ENCODE measurements at places on chromosomes 5 and 9.

DNA sequence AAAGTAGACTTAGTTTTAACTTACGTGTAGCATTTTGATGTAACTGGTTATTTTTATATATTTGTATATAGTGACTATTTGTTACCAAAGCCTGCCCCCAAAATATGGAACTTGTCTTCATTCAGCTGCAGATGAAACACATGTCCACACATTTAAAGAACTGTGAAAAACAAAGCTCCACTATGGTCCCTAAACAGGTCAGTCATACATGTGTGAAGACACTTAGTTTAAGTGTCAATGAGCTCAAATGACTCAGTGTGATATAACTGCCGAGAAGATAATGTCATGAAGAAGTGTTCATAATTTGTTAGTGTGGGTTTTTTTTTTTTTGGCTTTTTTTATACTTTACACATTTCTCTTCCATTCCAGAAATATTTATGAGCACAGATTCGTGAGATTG, 28.2 kb downstream of the HAVCR1 start:
- no peak for DNase-seq

- DNase-seq: no peak
Observed at GRCh38 chr9:126935630-126936029, 21.0 kb downstream of the RALGPS1 start.

- no peak for DNase-seq
Observed at GRCh38 chr5:115946655-115947054, 15.6 kb upstream of the LVRN start.

GRCh38 chr5:149464796-149465489, 85.9 kb upstream of the IL17B start:
- DNase-seq: no peak

DNA sequence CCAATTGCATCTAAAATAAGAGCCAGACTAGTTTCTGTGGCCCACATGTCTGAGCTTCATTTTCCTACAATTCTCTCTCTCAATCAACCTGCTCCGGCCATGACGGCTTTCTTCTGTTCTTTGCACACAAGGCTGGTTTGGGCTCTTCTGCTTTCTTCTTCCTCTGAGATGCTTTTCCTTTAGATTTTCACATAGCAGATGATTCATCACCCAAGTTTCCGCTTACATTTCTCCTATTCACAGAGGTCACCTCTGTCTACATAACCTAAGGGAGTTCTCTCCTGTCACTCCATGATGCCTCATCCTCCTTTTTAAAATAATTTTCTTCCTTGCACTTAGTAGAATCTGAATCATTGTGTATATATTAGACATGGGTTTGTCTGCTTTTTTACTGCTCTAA, 334.6 kb upstream of the TUSC1 start:
- DNase-seq: no peak

- peak; percentile 10 for DNase-seq
Observed at GRCh38 chr5:157271740-157272271, 5.9 kb downstream of the CYFIP2 start.

DNA sequence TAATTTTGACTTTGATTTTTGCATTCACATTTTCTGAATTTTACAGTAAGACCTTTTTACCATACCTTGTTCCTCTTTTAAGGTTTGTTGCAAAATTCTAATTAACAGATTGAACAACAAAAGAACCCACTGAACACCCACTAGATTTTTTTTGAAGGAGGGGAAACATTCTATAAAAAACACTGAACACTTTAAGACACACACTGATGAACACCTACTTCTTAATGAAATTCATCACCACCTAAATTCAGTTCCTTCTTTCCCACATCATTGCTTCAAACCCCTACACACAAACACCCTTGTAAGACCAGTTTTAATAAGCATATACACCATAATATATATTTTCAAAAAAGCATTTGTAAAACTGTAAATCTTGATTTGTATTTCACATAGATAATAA, 559.0 kb upstream of the MEF2C start:
- no peak for DNase-seq

- DNase-seq: no peak
Observed at GRCh38 chr5:93845376-93845775, 104.0 kb upstream of the POU5F2 start.

GRCh38 chr5:58156973-58157701, 302.7 kb downstream of the PLK2 start:
- peak; percentile 66 for DNase-seq

DNA sequence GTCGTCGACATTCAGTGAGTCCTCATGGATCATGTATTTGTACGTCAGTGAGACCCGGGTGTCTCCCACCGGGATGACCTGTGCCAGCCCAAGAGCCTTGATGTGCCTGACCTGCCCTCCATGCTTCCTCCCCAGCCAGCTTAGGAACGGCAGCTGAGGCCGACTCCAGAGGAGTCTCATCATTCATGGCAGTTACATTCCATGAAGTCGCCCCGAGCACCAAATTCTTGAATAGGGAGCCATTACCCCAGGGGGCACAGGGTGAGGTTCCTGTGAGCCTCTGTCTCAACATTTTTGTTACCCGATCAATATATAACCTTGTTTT, 67.8 kb downstream of the ZNF354C start:
- DNase-seq: no peak

- no peak for DNase-seq
Observed at GRCh38 chr5:173412566-173412965, 84.4 kb upstream of the STC2 start.

DNA sequence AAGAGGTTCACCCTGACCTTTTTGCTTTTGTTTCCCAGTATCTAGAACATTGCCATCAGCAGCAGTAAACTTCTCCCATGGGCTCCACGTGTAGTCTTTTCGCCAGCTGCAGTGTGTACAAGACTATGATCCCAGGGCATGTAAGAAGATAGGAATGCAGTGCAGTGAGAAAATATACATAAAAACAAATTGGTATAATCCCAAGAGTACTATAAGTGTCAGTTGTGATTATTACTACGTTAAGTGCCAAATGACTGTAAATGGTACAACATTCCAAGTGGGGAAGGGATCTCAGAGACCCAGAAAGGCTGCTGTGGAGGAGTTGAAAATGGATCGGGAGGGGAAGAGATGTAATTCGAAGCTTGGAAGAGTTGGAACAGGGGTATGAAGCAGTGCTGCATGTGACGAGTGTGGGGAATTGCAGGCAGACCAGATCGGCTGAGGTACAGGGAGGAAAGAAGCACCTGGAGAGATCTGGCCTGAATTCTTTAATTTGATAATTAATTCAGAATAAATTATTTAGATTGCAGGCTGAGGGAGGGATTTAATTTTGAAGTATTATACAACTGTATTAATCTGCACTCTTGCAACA, 95.1 kb downstream of the FBXL7 start:
- no peak for DNase-seq

- DNase-seq: peak; percentile 20
Observed at GRCh38 chr9:137669261-137669672, 50.5 kb downstream of the EHMT1 start.

DNA sequence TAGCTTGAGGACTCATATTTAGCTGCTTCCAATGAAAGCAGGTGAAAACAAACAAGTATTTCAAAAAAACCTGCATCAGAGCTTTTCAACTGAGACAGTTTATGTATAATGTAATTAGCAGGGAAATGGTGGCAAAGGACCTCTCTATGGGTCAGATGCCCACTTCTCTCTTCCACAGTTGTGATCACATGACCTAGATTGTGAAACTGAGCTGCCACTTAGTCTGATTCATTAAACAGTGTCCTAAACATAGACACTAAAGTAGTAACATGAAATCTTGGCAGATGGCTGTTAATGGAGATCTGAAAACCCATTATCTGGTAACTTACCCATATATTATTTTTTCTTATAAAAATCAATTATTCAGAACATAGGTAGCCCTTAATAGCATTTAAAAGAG, 663.6 kb upstream of the RIOK2 start:
- peak; percentile 16 for DNase-seq

DNA sequence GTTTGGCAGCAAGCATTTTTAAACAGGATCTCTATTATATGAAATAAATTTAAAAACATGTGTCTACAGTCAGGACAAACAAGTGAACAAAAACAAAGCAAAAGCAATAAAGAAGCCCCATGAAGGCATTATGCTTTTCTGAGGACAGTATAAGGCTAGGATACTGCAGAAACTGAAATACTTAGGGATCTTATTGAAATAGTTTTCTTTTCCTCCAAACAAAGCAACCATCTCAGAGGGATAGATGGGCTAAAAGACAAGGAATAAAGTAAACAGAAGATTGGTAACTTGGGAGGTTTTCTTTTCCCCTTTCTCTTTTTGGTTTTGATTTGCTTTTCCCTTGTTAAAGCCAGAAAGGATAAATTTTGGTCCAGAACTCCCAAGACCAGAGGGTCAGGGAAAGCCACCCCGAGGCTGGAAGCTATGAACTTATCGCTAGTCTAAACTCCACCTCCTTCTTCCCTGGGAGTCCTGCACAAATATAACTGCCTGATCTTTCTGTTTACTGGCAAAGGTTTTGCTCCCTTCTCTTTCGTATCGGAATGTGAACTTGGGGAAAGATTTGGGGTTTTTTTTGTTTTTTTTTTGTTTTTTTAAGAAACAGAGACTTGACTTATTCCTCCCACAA, 164.0 kb downstream of the GHR start:
- DNase-seq: no peak

DNA sequence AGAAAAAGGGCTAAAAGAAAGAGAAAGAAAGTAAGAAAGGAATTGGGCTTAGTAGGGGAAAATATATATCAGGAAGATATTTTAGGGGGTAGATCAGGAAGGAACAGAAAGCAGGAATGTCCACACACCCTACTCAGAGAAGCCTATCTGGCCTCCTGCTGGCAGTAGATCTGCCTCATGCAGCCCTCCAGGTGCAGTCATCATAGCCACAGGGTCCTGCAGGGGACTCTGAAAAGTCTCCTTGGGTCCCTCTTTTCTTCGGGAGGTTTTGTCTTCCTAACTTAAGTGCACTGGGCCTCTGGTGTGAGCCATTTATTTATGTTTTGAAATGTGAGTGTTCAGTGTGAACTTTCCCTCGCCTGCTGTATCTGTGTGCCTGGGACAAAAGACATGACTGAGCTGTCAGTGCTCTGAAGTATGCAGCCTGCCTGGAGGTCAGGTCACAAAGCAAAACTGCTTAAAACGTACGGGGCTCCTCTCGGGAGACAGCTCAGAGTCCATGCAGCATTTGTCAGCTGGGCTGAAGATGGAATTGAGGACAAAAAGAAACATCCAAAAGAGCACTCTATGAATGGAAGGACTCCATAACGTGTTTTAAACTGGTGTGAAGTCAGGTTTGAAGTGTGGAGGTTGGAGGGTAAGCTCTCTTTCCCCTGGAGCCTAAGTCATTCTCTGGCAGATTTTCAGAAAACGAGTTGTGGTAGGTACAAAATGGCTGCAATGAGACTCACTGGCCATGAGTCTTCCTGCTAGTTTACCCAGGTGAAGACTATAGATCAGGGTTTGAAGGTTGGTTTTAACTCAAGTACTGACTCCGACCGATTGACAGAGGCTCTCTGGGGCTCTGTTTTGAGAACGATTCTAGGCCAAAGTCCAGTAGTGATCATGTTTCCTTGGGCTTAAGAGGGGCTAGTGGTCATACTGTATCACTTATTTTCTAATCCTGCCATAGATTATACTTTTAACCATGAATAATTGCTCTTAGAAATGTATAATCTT, 151.8 kb upstream of the GDNF start:
- no peak for DNase-seq

DNA sequence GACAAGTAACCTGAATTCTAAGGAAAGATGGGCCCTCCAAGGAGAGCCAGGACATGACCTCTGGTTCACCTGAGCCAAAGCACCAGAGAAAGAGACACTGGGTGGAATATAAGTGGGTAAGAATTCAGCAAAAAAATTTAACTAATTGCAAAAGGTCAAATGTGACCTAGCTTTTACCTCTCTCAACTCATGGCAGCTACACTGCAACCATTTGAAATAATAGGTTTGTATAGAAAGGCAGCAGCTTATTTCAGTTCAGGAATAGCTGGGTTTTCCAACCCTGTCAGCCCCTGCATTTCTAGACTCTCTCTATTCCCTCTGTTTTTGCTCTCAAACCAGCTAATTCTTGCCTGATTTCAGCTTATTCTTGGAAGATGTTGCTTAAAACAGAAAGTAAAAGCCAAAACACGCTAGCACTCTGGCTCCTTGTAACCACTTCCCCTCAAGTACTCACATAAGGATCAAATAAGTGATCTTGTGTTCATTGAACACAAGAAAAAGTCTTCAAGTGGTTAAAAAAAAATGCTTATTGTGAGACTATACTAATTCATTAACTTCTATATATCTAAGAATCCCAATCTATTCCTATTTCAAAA, 101.1 kb upstream of the NR4A3 start:
- no peak for DNase-seq

DNA sequence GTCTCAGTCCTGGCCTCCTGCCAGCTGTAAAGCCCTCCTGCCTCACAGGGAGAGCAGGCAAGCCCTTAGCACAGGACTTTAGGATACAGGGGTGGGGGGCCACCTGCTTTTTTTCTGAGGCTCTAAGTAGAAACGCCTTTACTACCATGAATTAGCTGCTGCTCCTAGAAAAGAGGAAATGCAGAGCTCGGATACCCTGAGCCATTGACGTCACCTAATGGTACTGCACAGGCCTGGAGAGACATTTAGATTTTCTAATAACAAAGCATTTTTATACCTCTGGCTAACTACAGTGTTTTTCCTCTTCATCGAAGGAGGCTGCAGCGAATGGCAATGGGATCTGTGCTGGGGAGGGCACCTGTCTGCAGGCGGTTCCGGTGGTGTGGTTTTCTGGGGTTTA, 137.0 kb downstream of the WDR41 start:
- peak; percentile 66 for DNase-seq

- peak; percentile 75 for DNase-seq
Observed at GRCh38 chr5:136082390-136083193, 50.1 kb upstream of the SMAD5 start.

DNA sequence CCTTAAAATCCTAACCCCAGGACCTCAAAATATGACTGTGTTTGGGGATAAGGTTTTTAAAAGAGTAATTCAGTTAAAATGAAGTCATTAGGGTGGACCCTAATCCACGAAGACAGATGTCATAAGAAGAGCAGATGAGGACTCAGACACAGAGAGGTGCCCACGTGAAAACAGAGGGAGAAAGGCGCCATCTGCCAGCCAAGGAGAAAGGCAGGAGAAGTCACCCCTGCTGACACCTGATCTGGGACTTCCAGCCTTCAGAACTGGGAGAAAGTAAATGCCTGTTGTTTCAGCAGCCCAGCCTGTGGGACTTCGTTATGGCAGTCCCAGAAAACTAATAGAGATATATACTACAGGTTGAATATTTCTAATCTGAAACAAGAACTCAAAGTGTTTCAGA, 67.4 kb downstream of the ROR2 start:
- DNase-seq: peak; percentile 69

DNA sequence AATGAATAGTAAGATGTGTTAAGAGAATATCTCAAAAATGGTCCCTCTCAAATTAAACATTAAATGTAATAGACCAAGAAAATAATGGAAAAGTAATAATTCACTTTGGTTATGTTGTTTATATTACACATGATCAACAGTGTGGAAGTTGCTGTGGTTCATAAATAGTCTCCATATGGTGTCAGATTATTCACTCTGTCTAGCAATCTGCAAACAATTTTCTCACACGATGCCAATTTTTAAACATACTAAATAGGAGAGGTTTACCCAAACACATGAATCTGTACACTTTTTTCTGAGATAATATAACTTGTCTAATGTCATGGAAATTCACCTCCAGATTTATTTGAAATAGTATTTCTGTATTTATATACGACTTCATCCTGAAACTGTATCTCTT, 217.4 kb upstream of the FBXL7 start:
- no peak for DNase-seq

Data from NCI-H69 (cell line).